Trophoblast cell (in vitro differentiated cells and primary cell): ENCODE measurements at places on chromosomes 16 and 17.

- H3K27ac ChIP-seq: no peak overlapping the region
- peaks cover 24% of the 10 kb centered on the region for H3K36me3 ChIP-seq
- peaks cover 10% of the 10 kb centered on the region for H3K4me1 ChIP-seq
- DNase-seq: no peak
Observed at GRCh38 chr17:21201298-21201595, 12.7 kb downstream of the TMEM11 start.

GRCh38 chr17:71975331-71975801 lies 145.5 kb upstream of the SOX9 start:
- no peaks in the 10 kb centered on the region for H3K36me3 ChIP-seq
- no peak overlapping the region for H3K27ac ChIP-seq
- DNase-seq: no peak
- H3K4me3 ChIP-seq: no peak overlapping the region
- H3K4me1 ChIP-seq: peaks cover 9% of the 10 kb centered on the region
- no peaks in the 10 kb centered on the region for H3K27me3 ChIP-seq

DNA sequence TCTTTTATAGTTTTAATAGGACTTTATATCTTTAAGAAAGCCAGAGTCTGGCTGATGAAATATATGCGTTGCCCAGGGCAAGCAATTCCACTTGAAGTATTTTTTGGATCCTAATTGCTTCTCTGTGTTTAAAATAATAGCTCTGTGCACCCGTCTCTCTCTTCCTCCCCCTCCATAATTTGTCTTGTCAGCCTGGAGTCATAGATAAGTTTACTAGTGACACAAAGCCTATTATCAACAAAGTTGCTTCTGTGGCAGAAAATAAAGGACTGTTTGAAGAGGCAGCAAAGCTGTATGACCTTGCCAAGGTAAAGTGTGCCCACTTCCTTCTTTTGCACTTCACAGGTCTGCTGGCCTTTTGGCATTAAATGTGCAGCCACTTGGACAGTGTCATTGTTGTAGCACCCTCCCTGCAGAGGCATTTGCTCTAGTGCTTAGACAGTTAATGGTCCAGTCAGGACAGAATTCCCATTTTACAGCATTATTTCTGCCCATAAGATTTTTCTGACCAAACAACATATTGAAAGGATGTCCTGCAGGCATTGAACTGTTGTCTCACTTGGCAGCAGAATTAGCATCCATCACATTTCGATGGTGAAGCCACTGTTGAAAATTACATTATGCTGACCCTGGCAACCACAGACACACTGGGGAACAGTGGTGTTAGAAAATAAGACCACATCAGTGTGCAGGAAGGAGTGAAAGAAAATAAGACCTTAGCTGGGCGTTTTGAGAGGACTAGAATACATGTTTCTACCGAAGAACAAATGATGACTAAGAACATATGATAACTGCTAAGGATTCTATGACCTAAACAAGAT lies 28.4 kb upstream of the SLC12A3 start:
- no peak overlapping the region for H3K4me3 ChIP-seq
- H3K27me3 ChIP-seq: no peaks in the 10 kb centered on the region
- H3K4me1 ChIP-seq: no peaks in the 10 kb centered on the region
- H3K36me3 ChIP-seq: peaks cover 39% of the 10 kb centered on the region
- DNase-seq: no peak
- H3K27ac ChIP-seq: no peak overlapping the region

GRCh38 chr17:34741967-34742366 lies 162.6 kb downstream of the TMEM132E start:
- no peaks in the 10 kb centered on the region for H3K36me3 ChIP-seq
- no peak for DNase-seq
- no peaks in the 10 kb centered on the region for H3K4me1 ChIP-seq

- no peaks in the 10 kb centered on the region for H3K27me3 ChIP-seq
- no peak overlapping the region for H3K27ac ChIP-seq
- DNase-seq: no peak
- no peaks in the 10 kb centered on the region for H3K36me3 ChIP-seq
- H3K4me1 ChIP-seq: no peaks in the 10 kb centered on the region
Observed at GRCh38 chr16:48076455-48077012, 79.3 kb downstream of the ABCC12 start.

DNA sequence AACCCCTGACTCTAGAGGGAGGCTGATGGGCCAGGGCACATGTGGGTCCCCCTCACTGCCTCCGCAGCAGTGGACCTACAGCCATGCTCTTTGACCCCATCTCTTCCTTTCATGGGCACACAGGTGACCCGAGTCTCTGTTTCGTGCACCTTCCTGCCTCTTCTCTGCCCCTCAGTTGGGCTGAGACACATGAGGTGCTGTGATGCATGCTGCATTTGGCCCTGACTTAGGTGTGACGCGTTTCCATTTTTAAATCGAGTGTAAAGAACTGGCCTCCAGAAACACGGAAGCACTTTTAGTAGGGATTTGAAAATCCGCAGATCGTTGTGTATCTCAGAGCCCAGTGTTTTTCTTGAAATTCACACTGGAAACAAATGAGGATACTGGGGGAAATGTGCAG lies 24.6 kb downstream of the C16orf90 start:
- H3K27me3 ChIP-seq: no peaks in the 10 kb centered on the region
- peaks cover 17% of the 10 kb centered on the region for H3K36me3 ChIP-seq
- no peak overlapping the region for H3K27ac ChIP-seq
- no peaks in the 10 kb centered on the region for H3K4me1 ChIP-seq
- DNase-seq: no peak

- no peak overlapping the region for H3K4me3 ChIP-seq
- H3K4me1 ChIP-seq: no peaks in the 10 kb centered on the region
- no peaks in the 10 kb centered on the region for H3K27me3 ChIP-seq
Observed at GRCh38 chr16:66442502-66443268, 15.6 kb downstream of the BEAN1 start.

DNA sequence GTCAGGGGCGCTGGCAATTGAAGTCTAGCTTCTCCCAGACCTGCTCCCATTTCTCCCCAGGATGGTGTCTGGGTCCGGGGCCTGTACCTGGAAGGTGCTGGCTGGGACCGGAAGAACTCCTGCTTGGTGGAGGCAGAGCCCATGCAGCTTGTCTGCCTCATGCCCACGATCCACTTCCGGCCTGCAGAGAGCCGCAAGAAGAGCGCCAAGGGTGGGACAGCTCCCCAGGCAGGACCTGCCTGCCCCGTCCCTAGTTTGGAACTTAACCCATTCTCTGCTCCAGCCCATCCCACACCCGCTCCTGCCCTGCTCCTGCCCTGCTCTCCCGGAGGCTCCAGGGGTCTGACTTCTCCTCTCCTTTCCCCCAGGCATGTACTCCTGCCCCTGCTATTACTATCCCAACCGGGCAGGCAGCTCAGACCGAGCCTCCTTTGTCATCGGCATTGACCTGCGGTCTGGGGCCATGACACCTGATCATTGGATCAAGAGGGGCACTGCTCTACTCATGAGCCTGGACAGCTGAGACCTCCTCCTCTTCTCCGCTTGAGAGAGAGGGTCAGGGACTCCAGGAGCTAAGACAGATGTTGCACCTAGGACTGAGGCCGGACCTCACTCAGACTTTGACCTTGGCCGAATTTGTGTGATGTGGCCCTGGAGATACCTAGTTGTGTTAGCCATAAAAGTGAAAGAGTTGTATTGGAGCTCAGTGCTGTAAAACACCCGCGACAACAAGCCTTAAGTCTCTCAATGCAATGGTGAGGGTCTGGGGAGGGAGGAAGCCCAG lies 814 bp upstream of the KDM6B start:
- H3K4me3 ChIP-seq: no peak overlapping the region
- H3K27me3 ChIP-seq: no peaks in the 10 kb centered on the region
- H3K27ac ChIP-seq: no peak overlapping the region
- H3K4me1 ChIP-seq: peaks cover 12% of the 10 kb centered on the region

DNA sequence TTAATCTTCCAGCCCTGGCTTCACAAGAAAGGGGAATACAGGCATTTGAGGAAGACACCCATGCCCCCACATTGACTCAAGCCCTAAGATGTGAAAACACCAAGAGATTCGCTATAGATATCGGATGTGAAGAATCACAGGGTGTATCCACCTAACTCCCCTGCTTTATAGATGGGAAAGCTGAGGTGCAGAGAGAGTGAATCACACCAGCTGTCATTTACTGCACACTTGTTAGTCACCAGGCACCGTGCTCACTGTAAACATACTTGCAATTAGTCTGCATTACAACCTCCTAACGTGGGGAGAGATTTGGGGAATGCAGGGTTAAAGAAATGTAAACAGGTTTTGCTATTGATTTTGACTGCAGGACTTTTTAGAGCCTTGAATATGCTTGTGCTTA lies 325.5 kb downstream of the C16orf95 start:
- peaks cover 4% of the 10 kb centered on the region for H3K4me1 ChIP-seq
- no peaks in the 10 kb centered on the region for H3K27me3 ChIP-seq
- no peaks in the 10 kb centered on the region for H3K36me3 ChIP-seq
- H3K4me3 ChIP-seq: no peak overlapping the region
- no peak for DNase-seq
- no peak overlapping the region for H3K27ac ChIP-seq

DNA sequence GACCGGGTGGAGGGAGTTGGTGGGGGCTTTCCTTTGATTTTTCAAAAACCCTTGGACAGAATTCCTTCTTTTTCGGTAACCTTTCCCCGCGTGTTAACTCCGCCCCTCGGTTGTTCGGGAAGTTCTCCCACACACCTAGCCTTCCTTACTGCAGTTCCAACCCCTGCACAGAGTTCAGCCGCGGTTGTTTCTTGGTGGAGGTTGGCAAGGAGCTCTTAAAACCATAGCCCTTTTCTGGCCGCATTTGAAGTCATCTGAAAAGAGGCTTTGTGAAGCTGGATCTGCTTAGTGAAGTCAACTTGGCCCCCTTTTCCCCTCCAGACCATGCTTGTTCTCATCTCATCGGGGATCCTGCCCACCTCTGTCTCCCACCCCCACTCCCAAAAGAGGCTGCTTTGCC lies 1.8 kb downstream of the CACNG4 start:
- H3K27ac ChIP-seq: no peak overlapping the region
- DNase-seq: no peak
- H3K36me3 ChIP-seq: peaks cover 7% of the 10 kb centered on the region
- no peaks in the 10 kb centered on the region for H3K27me3 ChIP-seq

DNA sequence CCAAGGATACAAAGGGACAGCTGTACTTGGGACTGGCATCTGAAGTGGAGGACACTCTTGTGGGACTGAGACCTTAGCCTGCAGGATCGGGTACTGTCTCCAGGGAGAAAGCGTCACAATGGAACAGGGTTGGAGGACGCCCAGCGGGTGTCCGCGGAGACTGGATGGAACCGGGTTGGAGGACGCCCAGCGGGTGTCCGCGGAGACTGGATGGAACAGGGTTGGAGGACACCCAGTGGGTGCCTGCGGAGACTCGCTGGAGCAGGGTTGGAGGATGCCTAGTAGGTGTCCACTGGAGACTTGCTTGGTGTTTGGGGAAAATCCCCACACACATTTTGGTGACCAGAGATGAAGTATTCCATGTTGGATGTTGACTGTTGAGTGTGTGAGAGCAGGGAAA lies at the start of gene MYADML2:
MYADML2 (minus strand) TSS at position 45 of the 400 bp plus-strand sequence. CDS start 5,492 bp downstream, outside the sequence.
- no peaks in the 10 kb centered on the region for H3K4me1 ChIP-seq
- peak within 1 kb of the TSS; percentile 9 for H3K4me3 ChIP-seq
- no peaks in the 10 kb centered on the region for H3K27me3 ChIP-seq
- no peak within 1 kb of the TSS for H3K27ac ChIP-seq

GRCh38 chr17:11565591-11565990 lies 32.7 kb upstream of the DNAH9 start:
- no peaks in the 10 kb centered on the region for H3K27me3 ChIP-seq
- H3K4me3 ChIP-seq: no peak overlapping the region
- no peaks in the 10 kb centered on the region for H3K4me1 ChIP-seq
- no peak for DNase-seq
- H3K27ac ChIP-seq: no peak overlapping the region

DNA sequence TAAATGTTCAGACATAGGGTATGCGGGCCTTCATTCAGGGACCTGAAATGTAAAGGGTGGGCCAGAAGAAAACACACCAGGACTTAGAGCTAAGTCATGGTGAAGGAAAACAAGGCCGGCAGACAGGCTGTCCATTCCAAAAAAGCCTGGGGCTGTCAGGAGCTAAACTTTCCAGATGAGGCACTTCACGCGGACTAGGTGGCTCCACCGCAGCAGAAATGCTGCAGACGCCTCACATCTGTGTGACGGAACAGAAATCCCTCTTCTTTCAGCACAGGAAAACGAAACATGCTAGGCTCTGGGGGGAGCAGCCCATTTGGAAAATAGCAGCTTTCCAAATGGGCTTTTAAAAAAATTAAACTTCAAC lies 88.7 kb downstream of the HS3ST3A1 start:
- no peaks in the 10 kb centered on the region for H3K27me3 ChIP-seq
- H3K27ac ChIP-seq: no peak overlapping the region
- no peaks in the 10 kb centered on the region for H3K36me3 ChIP-seq

- no peak for DNase-seq
- H3K27me3 ChIP-seq: no peaks in the 10 kb centered on the region
- H3K4me1 ChIP-seq: no peaks in the 10 kb centered on the region
- no peak overlapping the region for H3K4me3 ChIP-seq
- no peaks in the 10 kb centered on the region for H3K36me3 ChIP-seq
Observed at GRCh38 chr17:10270258-10270657, 71.9 kb upstream of the GAS7 start.

GRCh38 chr17:47996201-47996600 lies 25.3 kb downstream of the CDK5RAP3 start:
- no peaks in the 10 kb centered on the region for H3K27me3 ChIP-seq
- H3K27ac ChIP-seq: no peak overlapping the region
- H3K4me1 ChIP-seq: peaks cover 16% of the 10 kb centered on the region
- no peak overlapping the region for H3K4me3 ChIP-seq
